Fibroblast of upper back skin (primary cell): ENCODE measurements at places on chromosomes 16 and 17.
A peak's percentile ranks its signal among the peaks of the same experiment; 100 is the strongest.

DNA sequence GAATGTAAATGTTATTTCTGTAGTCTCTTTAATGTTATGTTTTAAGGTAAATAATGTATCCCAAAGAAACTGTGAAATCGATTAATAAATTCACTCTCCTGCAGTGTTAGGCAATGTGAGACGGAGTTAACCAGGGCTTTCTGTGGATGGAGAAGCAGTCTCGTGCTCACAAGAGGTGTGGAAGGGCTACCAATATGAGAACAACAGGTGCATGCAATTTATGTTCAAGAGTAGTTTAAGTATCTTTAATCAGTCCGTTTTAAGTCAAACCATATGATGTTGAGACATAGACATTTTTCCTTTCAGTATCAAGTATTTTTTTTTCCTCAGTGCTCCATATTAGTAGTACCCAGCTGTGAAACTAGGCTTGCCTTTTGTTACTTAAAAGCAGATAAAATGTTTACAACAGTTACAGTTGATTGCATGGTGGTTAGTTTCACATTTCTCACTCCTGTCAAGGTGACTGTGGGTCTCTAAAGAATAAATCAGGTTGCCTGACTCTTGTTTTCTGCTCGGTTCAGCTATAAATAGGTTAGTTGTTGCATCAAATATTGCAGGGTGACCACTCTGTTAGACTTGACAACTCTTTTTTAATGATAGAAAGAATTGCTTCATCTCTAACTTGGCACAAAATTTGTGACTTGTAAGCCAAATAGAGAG is 54.4 kb downstream of the COX10 start:
- no peak for DNase-seq

- peak; percentile 8 for DNase-seq
Measured at GRCh38 chr16:49592546-49593423, 219.2 kb downstream of the C16orf78 start.

DNA sequence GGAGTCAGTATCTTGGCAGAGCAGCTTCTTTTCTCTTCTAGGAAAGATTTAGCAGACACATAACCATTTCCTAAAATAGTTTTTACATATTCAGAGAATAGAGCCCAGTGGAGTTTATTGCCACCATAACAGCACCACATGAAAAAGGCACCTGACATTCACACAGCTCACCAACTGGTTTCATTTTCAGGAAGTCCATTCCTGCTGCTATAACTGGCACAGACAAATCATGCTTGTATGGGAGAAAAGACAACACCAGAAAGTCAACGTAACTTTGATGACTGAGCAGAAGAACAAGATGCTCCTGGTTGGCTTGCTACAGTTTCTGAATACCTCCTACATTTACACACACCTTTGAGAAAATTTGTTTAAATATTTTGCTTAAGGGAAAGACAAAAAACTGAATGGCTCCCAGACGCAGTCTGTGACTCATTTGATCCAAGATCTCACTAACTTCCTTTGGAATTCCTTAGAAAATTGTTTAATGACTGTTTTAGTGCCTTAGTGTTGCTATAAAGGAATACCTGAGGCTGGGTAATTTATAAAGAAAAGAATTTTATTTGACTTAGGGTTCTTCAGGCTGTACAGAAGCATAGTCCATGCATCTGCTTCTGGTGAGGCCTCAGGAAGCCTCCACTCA is 1380.6 kb downstream of the CDH8 start:
- peak; percentile 16 for DNase-seq

DNA sequence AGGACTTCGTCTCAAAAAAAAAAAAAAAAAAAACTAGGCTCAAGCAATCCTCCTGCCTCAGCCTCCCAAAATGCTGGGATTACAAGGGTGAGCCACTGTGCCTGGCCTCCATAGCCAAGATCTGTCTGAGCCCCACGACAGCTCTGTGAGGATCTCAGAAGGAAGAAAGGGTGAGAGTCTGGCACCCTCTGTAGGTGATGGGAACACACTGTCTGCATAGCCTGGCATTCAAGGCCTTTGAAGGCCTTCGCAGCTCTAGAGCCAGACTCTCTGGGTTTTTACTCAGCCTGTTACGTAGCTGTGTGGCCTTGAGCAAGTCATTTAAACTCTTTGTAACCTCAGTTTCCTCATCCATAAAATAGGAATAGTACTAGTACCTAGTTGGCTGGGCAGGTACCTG is 6.3 kb upstream of the XPO6 start:
- DNase-seq, result peak; percentile 63

GRCh38 chr16:86823125-86823524 is 244.8 kb downstream of the FOXL1 start:
- no peak for DNase-seq

DNA sequence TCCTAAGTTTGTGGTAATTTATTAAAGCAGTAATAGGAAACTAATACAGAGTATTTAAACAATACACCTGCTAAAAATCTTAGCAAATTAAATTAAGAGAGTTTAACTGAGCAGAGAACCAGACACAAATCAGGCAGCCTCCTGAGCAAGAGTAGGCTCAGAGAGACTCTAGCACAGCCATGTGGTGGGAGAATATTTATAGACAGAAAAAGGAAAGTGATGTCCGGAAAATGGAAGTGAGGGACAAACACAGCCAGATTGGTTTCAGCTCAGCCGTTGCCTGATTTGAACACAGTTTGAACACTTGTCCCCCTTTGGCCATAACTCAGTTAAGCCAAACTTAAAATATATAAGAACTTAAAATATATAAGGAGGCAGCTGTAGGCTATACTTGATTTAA is 192.6 kb upstream of the PSMD7 start:
- DNase-seq, result no peak

- peak; percentile 71 for DNase-seq
Measured at GRCh38 chr17:48610282-48611211, at the start of gene HOXB7. HOXB7 (minus strand) TSS chr17:48611017; CDS start chr17:48610918, 99 bp downstream.

DNA sequence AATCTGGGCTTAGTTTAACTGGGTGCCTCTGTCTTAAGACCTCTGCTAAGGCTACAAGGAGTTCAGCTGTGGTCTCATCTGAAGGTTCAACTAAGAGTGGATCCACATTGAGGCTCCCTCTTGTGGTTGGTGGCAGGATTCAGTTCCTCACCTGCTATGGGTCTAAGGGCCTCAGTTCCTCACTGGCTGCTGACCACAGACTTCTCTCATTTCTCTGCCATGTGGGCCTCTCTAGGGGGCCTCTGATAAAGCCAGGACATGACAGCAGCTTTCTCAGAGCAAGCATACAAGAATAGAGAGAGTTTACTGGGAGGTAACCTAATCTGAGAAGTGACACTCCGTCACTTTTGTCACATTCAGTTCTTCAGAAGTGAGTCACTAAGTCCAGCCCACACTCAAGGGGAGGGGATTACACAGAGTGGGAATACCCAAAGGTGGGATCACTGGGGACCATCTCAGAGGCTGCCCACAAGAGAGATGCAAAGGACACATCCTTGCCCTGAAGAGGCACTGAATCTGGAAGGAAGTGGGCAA is 19.2 kb upstream of the ABAT start:
- peak; percentile 44 for DNase-seq

DNA sequence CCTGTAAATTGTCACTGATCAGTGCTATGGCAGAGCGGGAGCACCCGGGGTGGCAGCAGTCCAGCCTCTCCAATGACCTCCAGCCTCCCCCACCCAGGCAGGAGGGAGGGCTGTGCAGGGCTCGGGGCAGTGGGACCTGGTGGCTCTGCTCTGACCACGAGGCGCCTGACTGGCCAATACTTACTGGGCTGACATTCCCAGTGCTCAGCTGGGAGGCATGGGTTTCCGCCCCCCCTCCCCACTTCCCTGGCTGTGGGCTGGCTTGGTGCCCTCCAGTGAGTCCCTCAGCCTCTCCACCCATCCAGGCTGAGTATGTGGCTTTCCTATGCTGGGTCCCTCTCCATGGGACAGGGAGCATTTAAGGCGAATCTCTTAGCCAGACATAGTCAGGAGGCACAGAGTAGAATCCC is 2.7 kb downstream of the SOCS3 start:
- DNase-seq, result peak; percentile 64

- DNase-seq, result no peak
Measured at GRCh38 chr16:84657229-84657837, 9.0 kb downstream of the KLHL36 start.

- peak; percentile 16 for DNase-seq
Measured at GRCh38 chr16:67917140-67917851, 14.4 kb downstream of the CTRL start.

DNA sequence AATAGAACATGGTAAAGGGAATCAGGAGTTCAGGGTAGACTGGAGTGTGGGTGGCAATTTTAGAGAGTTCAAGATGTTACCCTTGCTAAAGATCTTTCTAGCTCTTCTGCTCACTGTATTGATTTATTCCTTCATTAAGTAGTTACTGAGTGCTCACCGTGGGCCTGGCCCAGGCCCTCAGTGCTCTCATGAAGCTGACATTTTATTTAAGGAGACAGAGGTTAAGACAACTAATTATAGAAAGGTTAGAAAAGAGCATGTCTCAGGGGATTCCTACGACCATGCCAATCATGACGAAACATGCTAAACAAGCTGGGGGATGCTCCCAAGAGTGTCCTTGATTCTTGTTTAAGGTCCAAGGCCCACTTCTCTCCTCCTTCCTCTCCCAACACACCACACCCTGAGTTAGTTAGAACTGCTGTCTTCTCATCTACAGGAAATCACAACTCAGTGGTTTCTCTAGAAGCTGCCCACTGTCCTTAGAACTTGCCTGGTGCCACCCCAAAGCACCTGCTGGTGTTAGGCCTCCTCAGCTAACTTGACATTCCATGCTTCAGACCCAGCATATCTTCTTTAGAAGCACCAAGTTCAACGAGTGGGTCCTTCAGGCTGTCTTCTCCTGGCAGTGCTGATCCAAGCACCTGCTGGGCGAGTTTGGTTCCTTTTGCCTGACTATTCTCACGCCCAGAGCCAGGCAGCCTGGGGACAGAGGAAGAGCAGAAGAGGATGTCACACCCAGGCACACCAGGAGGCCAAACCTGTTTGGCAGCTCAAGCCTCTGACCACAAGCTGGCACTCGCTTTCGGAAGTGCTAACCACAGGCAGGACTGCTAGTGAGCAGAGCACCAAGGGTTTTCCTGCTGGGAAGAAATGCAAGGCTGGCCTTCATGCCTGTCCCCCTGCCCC is 79.0 kb downstream of the GAS7 start:
- DNase-seq, result no peak
